ENCODE measurements at places on chromosomes 3 and 15.
A peak's percentile ranks its signal among the peaks of the same experiment; 100 is the strongest.

DNA sequence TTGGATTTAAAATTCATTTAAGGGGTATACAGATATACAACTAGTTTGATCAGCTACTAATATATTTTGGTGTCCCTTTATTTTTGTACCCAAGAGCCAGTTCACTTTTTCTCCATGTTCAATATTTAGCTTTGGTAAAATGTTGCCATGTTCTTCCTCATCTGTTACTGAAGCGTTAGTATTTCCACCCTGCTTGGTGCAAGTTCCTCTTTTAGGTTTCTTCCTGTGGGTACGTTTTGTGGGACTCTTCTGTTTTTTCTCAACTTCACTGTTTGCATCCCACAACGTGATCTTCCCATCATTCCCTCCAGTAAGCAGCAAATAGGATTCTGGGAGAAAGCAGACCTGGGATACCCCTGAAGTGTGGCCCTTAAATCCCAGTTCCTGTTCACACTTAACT is 14.1 kb downstream of the WDR53 start:
- peaks cover 4% of the 10 kb centered on the region for H3K4me1 ChIP-seq
- H3K36me3 ChIP-seq: peaks cover 6% of the 10 kb centered on the region
- no peak for DNase-seq
- no peaks in the 10 kb centered on the region for H3K27me3 ChIP-seq
- no peak overlapping the region for H3K4me3 ChIP-seq

- no peak overlapping the region for H3K4me3 ChIP-seq
- no peak overlapping the region for H3K27ac ChIP-seq
- no peak for DNase-seq
Observed at GRCh38 chr3:14634763-14635400, 16.7 kb upstream of the CCDC174 start.

DNA sequence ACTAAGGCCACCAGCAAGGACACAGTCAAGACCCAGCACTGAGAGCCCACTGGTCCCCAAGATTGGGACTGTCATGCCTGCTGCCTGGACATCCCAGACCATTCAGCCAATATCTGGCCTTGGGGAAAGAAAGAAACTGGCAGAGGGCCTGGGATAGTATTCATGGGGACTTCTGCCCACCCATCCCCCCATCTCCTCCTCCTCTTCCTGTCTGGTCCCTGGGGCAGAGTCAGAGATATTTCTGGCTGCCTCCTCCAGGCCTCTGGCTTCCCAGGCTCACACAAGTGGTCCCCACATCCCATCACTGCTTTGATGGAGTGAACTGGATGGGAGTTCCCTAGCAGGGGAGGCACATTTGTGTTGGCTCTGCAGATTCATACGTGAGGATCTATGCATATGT is 4.2 kb upstream of the RASL12 start:
- no peak overlapping the region for H3K4me3 ChIP-seq
- H3K36me3 ChIP-seq: no peaks in the 10 kb centered on the region
- peaks cover 16% of the 10 kb centered on the region for H3K27me3 ChIP-seq

- no peaks in the 10 kb centered on the region for H3K4me1 ChIP-seq
- no peaks in the 10 kb centered on the region for H3K27me3 ChIP-seq
- no peak overlapping the region for H3K27ac ChIP-seq
Observed at GRCh38 chr3:51156147-51156546, 228.9 kb upstream of the MANF start.

DNA sequence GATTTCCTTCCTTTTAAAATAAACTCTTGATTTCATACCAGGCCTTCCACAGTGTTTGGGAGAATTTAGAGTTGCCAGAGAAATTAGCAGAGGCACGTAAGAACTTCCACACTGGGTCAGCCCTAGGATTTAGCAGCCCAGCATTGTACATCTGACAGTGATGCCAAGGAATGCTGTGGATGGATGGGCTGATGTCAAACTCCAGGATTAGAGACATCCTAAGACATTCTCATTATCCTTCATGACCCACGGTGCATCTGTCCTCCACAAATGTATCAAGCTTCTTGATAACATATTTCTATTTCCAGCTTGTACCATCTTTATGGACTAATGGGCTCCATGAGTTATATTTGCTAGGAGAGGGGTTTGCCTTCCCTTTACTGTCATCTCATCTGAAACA is 8.0 kb upstream of the TPM1 start:
- peaks cover 5% of the 10 kb centered on the region for H3K27me3 ChIP-seq
- no peaks in the 10 kb centered on the region for H3K4me1 ChIP-seq
- no peak overlapping the region for H3K4me3 ChIP-seq
- no peak for DNase-seq
- no peak overlapping the region for H3K27ac ChIP-seq

DNA sequence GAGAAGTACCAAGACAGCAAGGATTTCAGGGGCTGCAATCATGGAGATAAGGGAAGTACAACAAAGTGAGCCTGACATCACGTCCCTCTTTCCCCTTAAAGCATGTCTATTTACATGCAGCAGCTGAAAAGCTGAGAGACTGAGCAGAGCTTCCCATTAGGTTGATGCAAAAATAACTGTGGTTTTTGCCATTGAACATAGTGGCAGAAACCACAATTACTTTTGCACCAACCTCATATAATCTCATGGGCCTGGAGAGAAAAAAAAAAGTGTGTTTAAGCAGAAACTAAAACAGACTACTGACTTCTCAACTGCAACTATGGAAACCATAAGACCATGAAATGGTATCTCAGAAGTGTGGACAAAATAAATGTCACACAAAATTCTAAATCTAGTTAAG is 48.3 kb downstream of the CCDC12 start:
- H3K4me1 ChIP-seq: peaks cover 61% of the 10 kb centered on the region
- H3K27ac ChIP-seq: peak overlapping the region; percentile 63
- H3K27me3 ChIP-seq: no peaks in the 10 kb centered on the region
- no peak for DNase-seq
- peaks cover 42% of the 10 kb centered on the region for H3K36me3 ChIP-seq
- no peak overlapping the region for H3K4me3 ChIP-seq

DNA sequence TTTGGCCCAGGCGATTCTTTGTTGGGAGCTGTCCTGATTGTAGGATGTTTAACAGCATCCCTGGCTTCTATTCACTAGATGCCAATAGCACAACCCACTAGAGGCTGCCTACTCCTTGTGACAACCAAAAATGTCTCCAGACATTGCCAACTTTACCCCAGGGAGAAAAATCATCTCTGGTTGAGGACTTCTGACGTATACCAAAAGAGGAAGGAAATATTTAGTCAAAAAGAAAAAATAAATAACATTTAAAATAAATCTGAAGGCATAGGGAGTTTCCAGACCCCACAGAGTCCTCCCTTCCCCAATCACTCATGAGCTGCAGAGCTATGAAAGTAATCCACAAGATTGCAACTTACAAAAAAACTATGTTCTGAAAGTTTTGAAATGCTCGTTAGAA is 61.0 kb downstream of the MECOM start:
- no peaks in the 10 kb centered on the region for H3K36me3 ChIP-seq
- H3K4me3 ChIP-seq: no peak overlapping the region
- H3K27ac ChIP-seq: no peak overlapping the region
- peaks cover 8% of the 10 kb centered on the region for H3K27me3 ChIP-seq
- no peak for DNase-seq

GRCh38 chr15:36347272-36347858 is 232.1 kb upstream of the CDIN1 start:
- no peaks in the 10 kb centered on the region for H3K27me3 ChIP-seq
- no peak overlapping the region for H3K4me3 ChIP-seq
- H3K27ac ChIP-seq: no peak overlapping the region
- H3K4me1 ChIP-seq: no peaks in the 10 kb centered on the region

GRCh38 chr3:66362541-66362941 is 138.3 kb downstream of the LRIG1 start:
- no peak overlapping the region for H3K4me3 ChIP-seq
- H3K36me3 ChIP-seq: peaks cover 10% of the 10 kb centered on the region
- H3K27ac ChIP-seq: no peak overlapping the region
- H3K27me3 ChIP-seq: no peaks in the 10 kb centered on the region

- no peaks in the 10 kb centered on the region for H3K27me3 ChIP-seq
- H3K4me1 ChIP-seq: peaks cover 6% of the 10 kb centered on the region
- H3K36me3 ChIP-seq: peaks cover 4% of the 10 kb centered on the region
- H3K4me3 ChIP-seq: no peak overlapping the region
- H3K27ac ChIP-seq: no peak overlapping the region
- no peak for DNase-seq
Observed at GRCh38 chr3:47985381-47985780, 30.8 kb downstream of the MAP4 start.

GRCh38 chr15:63970621-63971426 is 75.5 kb downstream of the DAPK2 start:
- no peaks in the 10 kb centered on the region for H3K36me3 ChIP-seq
- peak overlapping the region; percentile 11 for H3K4me3 ChIP-seq
- peak overlapping the region; percentile 89 for H3K27ac ChIP-seq
- peaks cover 41% of the 10 kb centered on the region for H3K4me1 ChIP-seq
- DNase-seq: peak; percentile 65
- H3K27me3 ChIP-seq: no peaks in the 10 kb centered on the region

- H3K36me3 ChIP-seq: peaks cover 51% of the 10 kb centered on the region
- H3K27me3 ChIP-seq: no peaks in the 10 kb centered on the region
- peak overlapping the region; percentile 48 for H3K4me3 ChIP-seq
- H3K4me1 ChIP-seq: peaks cover 56% of the 10 kb centered on the region
- H3K27ac ChIP-seq: peak overlapping the region; percentile 87
- peak; percentile 78 for DNase-seq
Observed at GRCh38 chr15:44545913-44546802, 9.2 kb downstream of the EIF3J start.

- no peaks in the 10 kb centered on the region for H3K27me3 ChIP-seq
- no peak overlapping the region for H3K27ac ChIP-seq
- H3K36me3 ChIP-seq: no peaks in the 10 kb centered on the region
- no peak overlapping the region for H3K4me3 ChIP-seq
Observed at GRCh38 chr3:114144909-114145688, 33.8 kb downstream of the DRD3 start.

GRCh38 chr3:38129058-38129457 is 7.9 kb downstream of the ACAA1 start:
- H3K27me3 ChIP-seq: no peaks in the 10 kb centered on the region
- peaks cover 11% of the 10 kb centered on the region for H3K4me1 ChIP-seq
- H3K36me3 ChIP-seq: peaks cover 51% of the 10 kb centered on the region
- H3K27ac ChIP-seq: no peak overlapping the region

DNA sequence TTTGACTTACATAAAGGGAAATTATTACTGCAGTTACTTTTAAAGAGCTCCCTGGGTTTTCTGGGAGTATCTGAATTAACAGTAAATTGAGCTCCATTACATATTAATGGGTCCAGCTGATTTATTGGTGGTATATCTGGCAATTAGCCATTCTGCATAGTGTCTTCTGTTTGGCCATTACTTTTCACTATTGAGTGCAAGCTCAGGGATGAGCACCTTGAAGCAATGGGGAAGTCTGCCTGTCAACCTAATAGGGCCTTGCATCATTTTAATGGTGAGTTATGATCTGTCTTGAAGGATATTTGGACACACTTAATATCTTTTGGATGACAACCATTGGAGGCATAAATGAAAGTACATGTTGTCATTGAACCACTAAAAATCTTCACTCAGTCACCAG is 73.8 kb downstream of the MFSD1 start:
- no peak overlapping the region for H3K4me3 ChIP-seq
- no peak overlapping the region for H3K27ac ChIP-seq
- no peaks in the 10 kb centered on the region for H3K36me3 ChIP-seq
- H3K27me3 ChIP-seq: no peaks in the 10 kb centered on the region

DNA sequence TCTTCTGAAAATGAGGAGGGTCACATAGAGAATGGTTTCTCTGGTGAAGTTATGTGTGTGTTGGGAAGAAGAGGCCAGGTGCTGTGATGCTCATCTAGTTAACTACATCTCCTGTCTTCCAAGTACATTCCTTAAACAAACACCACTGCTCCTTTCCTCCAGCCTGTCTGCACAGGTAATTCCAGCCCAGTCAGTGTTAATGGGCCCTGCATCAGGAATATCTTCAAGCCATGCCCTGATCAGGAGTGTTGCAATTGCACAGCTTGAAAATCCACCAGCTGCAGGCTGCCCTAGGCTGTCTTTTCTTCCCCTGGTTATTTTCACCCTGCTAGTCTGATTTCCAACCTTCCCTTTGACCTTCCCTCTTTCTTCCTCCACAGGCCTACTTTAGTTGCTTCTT is 41.9 kb upstream of the LMOD3 start:
- H3K27ac ChIP-seq: no peak overlapping the region
- H3K36me3 ChIP-seq: no peaks in the 10 kb centered on the region
- no peaks in the 10 kb centered on the region for H3K27me3 ChIP-seq
- no peak for DNase-seq
- H3K4me1 ChIP-seq: peaks cover 18% of the 10 kb centered on the region

DNA sequence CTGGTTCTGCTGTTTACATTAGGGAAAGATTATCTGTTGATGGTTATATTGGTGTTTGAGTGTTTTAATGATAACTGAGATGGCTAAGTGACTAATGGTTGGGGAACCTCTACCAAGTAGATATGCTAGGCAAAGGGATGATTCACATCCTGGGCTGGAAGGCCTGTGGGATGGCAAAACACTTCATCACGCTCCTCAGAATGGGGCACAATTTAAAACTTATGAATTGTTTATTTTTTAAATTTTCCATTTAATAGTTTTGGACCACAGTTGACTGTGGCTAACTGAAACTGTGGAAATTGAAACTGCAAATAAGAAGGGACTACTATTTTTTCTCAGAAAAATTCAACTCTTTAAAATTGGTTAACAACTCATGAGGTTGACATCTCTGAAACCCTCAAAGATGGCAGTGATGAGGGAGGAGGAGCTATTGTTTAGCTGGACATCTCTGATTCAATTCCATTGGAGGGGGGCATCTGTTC is 100.5 kb upstream of the ZBED2 start:
- peaks cover 53% of the 10 kb centered on the region for H3K4me1 ChIP-seq
- H3K27ac ChIP-seq: peak overlapping the region; percentile 78
- H3K27me3 ChIP-seq: no peaks in the 10 kb centered on the region
- peaks cover 13% of the 10 kb centered on the region for H3K36me3 ChIP-seq
- peak overlapping the region; percentile 4 for H3K4me3 ChIP-seq
- DNase-seq: peak; percentile 64

DNA sequence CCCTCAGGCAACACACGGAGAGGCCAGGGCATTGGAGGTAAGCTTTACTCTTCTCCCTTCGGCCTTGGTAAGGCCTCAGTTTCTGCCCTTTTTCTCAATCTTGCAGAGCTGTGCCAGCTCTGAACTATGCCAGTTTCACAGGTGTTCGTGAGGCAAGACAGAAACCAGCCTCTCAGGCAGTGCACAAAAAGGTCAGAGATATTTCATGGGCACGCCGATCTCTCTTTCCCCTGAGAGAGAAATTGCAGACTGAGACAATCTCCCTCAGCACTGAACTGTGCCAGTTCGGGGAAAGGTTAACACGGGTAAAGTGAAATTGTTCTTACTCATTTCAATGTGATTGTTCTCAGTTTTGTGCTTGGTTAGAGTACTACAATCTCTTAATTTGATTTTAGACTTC is 88.5 kb downstream of the GMNC start:
- H3K36me3 ChIP-seq: no peaks in the 10 kb centered on the region
- no peaks in the 10 kb centered on the region for H3K4me1 ChIP-seq
- H3K4me3 ChIP-seq: no peak overlapping the region
- no peaks in the 10 kb centered on the region for H3K27me3 ChIP-seq

GRCh38 chr15:48025118-48025517 is 95.7 kb upstream of the SLC24A5 start:
- H3K27ac ChIP-seq: no peak overlapping the region
- no peak for DNase-seq
- H3K4me1 ChIP-seq: no peaks in the 10 kb centered on the region
- H3K27me3 ChIP-seq: peaks cover 7% of the 10 kb centered on the region
- no peaks in the 10 kb centered on the region for H3K36me3 ChIP-seq
